ENCODE measurements at places on chromosomes 1 and 21.

GRCh38 chr1:6519935-6520671 lies 28.6 kb upstream of the PLEKHG5 start:
- no peak for DNase-seq

GRCh38 chr1:18949686-18950400 lies 6.6 kb downstream of the IFFO2 start:
- DNase-seq, result no peak

GRCh38 chr1:158013840-158014730 lies 20.6 kb downstream of the KIRREL1 start:
- DNase-seq, result no peak

DNA sequence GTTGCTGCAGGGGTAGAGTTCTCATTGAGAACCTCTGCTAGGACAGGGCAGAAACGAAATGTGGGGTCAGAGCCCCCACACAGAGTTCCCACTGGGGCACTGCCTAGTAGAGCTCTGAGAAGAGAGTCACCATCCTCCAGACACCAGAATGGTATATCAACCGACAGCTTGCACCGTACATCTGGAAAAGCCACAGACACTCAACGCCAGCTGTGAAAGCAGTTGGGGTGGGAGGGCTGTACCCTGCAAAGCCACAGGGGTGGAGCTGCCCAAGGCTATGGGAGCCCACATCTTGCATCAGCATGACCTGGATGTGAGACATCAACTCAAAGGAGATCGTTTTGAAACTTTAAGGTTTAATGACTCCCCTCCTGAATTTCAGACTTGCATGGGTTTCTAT lies 284.0 kb upstream of the DEPDC1 start:
- DNase-seq, result no peak

DNA sequence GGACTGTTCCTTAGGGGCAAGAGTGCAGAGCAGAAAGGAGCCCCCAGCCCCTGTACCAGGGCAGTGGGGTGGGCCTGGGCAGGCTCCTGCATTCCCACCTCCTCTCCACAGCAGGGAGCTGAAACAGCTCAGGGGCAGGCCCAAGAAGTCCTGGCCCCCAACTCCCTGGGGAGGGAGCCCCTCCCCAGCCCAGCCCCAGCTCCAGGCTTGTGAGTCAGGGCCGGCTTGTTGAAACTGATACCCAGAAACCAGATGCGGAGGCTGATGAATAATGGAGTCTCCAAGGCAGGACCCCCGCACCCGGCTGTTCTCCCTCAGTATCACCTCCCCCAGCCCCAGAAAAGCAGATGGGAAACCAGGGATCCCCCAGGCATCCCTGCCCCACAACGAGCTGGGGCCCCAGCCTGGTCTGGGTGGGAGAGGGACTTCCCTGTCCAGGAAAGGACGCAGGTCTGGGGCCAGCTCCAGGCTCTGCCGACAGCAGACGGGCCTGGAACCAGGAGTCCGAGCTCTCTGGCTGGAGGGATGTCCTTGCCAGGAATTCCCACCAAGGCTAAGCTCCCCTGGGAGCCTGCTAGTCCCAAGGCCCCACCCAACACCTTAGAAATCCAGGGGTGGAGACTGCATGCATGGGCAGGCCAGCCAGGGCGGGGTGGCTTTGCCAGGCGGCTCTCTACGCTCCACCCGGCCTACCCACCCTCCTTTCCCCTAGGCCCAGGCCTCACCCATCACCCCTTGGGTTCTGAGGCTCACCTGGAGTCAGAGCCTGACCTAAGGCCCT lies 2.7 kb downstream of the PLEKHG5 start:
- DNase-seq, result no peak

DNA sequence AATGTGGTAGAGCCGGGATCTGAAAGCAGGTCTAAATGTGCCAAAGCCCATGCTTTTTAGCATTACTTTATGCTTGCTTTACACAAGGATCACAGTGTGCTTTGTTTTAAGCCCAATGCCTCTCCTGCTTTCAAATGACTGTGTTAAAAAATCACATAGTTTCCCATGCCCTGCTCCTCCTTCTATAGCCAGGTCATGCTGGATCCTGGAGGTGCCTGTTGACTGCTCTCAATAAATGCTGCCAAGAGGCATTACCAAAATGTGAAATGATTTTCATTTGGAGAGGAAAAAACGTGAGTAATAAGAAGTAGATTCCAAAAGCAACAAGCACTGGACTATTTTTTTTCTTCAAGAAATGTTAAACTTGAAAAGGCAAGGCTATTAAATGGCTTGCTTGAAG lies 420.7 kb upstream of the USP24 start:
- DNase-seq, result no peak

GRCh38 chr1:206143537-206144172 lies 26.5 kb upstream of the AVPR1B start:
- no peak for DNase-seq

DNA sequence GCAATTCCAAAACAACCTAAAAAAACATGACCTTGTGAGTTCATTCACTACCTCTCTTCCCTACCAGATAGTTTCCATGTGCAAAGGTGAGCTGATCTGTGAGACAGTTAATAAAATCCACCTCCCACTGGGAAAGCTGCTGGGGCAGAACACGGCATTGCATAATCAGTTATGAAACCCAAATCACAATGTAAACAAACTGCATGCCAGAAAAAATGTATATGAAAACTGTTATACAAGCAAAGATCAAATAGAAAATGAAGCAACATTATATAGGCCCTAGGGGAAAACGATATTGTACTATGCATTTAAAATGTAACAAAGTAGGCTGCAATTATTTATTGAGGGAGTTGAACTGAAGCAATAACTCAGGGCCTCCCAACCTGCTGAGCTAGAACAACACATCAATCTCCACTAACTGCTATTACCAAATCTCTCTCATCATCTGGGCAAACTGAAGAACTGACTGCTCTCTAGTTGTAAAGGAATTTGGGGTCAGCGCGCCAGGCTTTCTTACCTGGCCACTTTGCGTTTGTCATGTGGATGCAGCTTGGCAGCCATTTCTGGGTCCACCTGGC lies 31.0 kb downstream of the TRIT1 start:
- DNase-seq, result no peak

DNA sequence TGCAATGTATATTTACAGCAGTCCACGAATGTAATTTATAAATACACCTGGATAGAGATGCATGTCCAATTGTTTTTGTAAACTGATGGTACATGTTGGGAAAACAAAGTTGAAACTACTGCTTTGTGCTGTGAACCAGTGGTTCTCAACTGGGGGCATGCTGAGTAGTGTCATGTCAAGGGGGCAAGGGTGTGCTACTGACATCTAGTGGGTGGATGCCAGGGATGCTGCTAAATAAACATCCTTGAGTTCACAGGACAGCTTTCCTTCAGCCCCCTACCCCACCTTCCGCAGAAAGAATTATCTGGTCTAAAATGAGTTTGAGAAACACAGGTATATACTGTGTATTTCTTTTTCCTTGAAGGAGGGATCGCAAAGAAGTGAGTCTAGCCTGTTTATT lies 95.9 kb downstream of the RASAL2 start:
- no peak for DNase-seq

DNA sequence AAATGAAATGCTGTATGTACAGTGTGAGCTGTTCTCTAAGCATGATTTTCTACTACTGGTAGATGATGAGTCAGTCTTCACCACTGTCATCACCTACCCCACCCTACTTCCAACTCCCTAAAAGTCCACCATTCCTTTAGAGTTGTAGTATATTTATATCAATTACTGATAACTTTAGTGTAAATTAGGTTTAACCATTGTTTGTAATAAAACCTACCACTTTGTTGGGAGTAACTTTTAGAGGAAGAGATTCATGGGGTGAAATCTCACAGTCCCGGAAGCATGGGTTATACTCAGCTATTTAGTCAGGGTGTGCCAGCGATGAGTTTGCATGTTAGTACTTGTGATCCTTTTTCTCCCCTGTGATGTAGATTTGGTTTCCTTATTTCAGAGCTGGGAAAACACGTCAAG lies 17.1 kb downstream of the MORC3 start:
- no peak for DNase-seq

Data from stimulated activated CD4-positive, alpha-beta T cell treated with anti-CD3 and anti-CD28 coated beads, TNF-alpha, amount 100 ng/mL, for 24 hours (primary cell).